ENCODE measurements at places on chromosomes 5 and 9.

GRCh38 chr9:109599711-109600110, 101.6 kb upstream of the PTPN3 start:
- no peak for DNase-seq

GRCh38 chr5:74992791-74993190, 59.6 kb downstream of the GCNT4 start:
- no peak for DNase-seq

GRCh38 chr9:87278971-87279733, 218.5 kb upstream of the DAPK1 start:
- DNase-seq = no peak

GRCh38 chr5:137856916-137857862, 10.5 kb upstream of the MYOT start:
- no peak for DNase-seq

GRCh38 chr5:113292462-113292861, 142.3 kb downstream of the TSSK1B start:
- DNase-seq = no peak

DNA sequence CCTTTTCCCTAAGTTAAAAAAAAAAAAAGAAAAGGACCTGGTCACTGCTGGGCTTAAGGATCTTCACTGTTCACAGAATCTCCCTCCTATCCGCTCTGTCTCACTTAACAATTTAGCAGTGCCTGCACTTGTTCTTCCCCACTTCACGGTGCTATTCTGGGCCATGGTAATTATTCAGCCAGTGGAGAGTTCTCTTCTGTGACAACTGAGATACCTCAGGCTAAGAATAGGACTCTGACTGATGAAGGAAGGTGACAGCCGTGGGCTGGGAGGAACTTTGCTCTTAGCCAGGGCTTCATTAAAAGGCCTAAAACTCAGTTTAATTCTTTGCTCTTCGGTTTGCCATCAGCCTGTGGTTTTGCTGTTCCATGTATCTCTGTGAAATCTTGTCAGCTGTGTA, 51.9 kb upstream of the ENTREP1 start:
- DNase-seq = no peak

All from NCI-H1417 treated with DMSO at 0.1 percent for 48 hours (cell line).